ENCODE measurements at places on chromosomes 5 and 9.

- DNase-seq = no peak
Measured at GRCh38 chr5:61319388-61320146, 12.5 kb upstream of the ZSWIM6 start.

DNA sequence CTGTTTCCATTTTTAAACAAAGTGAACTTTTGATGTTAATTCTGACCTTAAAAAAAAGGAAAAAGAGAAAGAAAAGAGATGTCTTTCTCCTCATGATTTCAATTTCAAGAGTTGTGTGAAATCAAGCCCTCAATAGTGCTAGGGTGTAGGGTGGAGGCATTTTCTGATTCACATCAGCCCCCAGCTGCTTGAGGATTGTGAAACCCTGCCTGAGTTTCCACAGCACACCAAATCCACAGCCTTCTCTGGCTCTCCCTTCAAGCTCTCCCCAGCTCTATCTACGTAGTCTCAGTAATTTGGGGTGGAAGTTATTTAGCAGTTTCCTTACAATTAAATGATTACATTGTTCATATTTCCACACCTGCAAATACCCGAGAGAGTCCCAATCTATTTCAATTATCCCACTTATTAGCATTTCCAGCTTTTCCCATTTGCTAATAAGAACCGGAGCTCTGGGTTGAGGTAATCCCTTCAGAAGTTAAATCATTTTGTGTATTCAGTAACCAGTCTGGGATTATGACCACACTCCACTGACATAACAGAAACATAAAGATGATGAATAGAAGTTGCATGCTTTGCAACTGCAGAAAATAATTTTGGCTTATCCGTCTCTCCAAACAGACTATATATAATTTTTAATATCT, 54.9 kb downstream of the MTX3 start:
- DNase-seq = no peak

- DNase-seq = peak; percentile 39
Measured at GRCh38 chr5:10073441-10074104, 176.1 kb downstream of the ATPSCKMT start.

GRCh38 chr5:73722231-73722630, 96.2 kb downstream of the ARHGEF28 start:
- DNase-seq = no peak

DNA sequence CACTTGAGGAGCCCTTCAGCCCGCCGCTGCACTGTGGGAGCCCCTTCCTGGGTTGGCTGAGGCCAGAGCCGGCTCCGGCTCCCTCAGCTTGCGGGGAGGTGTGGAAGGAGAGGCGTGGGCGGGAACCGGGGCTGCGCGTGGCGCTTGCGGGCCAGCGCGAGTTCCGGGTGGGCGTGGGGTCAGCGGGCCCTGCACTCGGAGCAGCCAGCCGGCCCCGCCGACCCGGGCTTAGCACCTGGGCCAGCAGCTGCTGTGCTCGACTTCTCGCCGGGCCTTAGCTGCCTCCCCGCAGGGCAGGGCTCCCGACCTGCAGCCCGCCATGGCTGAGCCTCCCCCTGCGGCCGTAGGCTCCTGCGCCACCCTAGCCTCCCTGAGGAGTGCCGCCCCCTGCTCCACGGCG, 6.2 kb upstream of the SHB start:
- DNase-seq = no peak

DNA sequence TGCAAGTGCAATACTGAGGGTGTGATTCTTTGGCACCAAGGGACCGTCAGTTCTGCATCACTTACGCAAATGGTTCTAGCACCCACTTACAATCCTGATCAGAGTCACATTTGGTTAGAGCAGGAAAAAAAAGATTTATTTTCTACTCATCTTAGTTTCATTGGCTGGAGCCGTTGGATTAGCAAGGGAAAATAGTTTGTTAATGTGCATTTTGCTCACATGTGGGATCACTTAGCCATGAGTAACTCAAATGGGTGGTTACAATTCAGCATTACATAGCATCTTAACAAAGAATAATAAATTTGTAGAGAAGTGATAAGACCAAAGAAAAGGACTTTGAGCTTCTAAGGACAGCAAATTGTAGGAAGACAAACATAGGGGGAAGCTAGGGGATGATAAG, 216.9 kb downstream of the AUH start:
- no peak for DNase-seq

GRCh38 chr5:73735032-73735734, 109.2 kb downstream of the ARHGEF28 start:
- DNase-seq = no peak

- no peak for DNase-seq
Measured at GRCh38 chr9:97272072-97272471, 35.4 kb upstream of the CCDC180 start.

DNA sequence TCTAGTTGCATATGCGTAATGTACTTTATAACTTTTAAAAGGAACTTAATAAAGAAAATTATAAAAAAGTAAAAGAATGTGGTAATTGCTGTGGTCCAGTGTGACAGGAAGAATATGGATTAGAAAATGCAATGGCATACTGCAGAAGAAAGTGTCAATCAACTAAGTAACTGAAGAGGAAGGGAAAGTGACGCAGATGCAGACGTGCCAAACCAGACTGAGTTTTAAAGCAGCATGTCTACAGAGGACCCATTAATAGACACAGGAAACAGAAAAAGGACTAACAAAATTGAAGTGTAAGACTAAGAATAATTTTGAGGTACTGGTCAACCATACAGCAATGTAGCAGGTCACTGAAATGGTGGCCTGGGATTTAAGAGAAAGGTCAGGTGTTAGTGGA, 73.3 kb downstream of the DPYSL3 start:
- DNase-seq = peak; percentile 15

DNA sequence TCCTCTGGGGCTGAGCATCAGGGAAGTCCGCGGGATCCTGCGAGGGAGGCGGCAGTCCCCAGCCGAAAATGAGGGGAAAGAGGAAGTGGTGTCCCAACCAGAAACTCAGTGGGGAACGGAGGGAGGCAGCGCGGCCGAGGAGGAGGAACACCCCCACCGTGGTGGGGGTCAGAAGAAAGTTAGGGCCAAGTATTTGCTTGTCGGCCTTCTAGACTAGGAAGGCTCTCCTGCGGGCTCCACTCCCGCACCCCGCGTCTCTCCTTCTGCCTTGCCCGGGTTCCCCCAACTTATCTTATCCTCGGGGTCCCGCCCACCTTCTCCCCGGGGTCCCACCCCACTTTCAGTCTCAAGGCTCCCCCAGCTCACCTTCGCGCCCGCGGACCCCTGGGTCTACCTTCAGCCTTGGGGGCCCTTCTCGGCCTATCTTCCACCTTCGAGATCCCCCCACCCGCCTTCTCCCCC, 557 bp upstream of the PHF2 start:
- DNase-seq = peak; percentile 74

DNA sequence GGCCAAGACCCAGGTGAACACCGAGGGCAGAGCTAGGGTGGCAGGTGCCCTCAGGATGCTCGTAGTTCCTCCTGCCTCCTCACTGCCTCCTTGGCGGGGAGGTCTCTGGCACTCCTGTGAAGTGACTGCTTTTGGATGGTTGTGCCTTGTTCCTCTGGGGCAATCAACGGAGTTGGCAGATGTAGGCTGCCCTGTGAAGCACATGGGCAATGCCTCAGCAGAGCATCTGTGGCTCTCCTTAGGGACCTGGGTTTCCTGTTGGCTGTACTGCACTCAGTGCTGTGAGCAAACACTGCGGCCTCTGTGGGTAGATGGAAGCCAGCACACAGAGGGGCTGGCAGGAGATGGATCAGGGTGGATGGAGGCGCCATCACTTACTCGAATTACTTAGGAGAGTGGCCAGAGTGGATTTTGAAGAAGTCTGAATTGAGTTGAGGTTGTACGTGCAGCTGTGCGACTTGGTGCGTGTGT, 71.4 kb upstream of the COL5A1 start:
- DNase-seq = no peak

GRCh38 chr5:140038373-140038957, 4.6 kb downstream of the NRG2 start:
- DNase-seq = no peak

DNA sequence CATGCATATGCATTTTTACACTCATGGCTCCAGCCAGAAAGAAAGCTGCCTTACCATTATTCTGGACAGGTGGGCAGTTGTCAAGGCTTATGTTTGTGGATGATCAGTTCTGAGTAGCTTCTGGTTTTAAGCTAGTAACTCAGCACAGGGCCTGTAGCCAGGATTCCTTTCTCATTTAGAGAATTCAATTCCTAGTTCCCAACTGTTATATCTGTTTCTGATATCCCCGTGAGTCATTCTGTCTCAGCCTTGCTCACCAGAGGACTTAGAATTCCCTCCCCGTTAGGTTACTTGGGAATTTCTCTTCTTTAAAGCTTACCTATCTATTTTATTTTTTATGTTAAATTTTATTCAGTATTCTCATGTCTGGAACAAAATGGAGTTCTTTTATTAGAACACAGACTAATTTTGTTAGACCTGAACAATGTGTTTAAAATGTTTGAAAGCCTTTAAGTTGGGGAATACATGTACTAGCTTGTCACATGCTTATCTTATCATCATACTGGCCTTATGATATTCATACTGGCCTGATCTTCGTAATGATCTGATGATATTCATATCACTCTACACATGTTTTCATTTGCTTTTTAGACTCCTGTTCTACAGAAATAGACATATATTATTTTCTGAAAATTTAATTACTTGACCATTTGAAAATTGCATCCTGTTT, 47.1 kb downstream of the CAST start:
- no peak for DNase-seq

DNA sequence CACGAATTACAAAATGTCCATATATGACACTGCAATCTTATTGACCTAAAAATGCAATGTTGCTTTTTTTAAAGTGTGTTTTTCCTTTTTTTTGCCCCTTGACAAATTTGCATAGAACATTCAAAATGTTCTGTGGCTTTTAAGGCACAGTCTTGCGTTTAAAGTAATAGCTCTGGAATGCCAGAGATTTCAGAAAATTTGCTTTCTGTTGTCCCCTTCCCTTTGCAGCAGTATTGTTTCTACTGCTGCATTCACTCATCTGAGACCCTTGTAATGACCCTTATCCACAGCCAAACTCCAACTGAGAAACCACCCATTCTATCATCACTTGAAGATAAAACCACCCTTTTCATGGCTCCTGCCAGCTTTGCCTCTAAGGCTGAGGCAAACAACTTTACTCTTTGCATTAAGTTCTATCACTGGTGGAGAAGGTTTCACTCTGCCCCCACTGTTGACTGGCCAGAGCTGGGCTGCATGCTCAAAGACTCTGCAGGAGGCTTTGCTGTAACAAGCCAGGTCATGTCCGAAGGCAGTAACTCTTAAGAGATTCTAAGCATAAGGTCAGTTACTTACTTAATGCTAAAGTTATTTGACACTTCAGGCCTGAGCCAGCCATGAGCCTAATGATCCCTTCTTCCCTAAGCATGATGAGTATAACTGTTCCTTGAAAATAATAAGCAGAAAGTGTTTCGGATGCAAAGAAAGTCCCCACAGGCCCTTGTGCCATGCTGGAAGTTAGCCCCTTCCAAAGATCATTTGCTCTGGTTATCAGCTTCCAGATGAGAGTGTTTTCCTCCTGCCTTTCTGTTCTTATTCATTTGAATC, 101.9 kb downstream of the CD180 start:
- no peak for DNase-seq

GRCh38 chr9:71303351-71303750, 181.9 kb upstream of the TRPM3 start:
- DNase-seq = no peak

DNA sequence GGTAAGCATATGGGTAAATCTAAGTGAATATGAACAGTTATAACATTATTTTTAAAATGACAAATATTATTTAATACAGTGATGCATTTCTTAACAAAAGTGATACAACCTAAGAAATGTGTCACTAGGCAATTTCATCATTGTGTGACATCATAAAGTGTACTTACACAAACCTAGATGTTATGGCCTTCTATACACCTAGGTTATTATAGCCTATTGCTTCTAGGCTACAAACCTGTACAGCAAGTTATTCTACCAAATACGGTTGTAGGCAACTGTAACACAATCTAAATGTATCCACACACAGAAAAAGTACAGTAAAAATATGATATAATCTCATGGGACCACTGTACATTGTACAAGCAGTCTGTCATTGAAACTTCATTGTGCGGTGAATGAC, 48.3 kb downstream of the STRBP start:
- DNase-seq = no peak

GRCh38 chr9:127711226-127711701, 4.2 kb downstream of the PTRH1 start:
- DNase-seq = no peak

DNA sequence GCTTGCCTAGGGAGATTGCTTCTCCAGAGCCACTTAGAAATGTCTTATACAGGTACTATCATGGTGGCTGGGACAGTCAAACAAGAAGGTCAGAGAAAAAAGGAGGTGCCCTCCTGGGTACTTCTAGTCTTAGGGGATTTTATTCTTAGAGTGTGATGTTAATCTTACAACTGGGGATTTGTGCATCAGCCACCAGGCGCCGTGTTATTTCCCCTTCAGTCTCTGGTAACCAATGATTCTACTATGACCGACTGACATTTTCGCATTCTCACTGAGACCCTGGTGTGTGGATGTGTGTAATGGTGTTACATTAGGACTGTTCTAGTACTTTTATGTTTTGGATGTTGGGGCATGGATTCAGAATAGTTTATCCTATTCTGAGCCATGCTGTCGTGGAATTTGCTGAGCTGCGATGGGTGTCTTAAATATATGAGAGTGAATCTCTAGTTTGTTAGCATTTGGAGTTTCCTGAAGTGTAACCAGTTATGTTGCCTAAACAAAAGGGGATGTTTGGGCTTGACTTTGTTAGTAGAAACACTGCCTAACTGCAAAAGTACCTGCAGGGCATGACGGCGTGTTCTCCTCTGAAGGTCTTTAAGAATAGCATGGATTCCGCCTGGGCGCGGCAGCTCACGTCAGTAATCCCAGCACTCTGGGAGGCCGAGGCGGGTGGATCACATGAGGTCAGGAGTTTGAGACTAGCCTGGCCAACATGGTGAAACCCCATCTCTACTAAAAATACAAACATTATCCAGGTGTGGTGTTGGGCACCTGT, 175.2 kb upstream of the DAP start:
- no peak for DNase-seq

DNA sequence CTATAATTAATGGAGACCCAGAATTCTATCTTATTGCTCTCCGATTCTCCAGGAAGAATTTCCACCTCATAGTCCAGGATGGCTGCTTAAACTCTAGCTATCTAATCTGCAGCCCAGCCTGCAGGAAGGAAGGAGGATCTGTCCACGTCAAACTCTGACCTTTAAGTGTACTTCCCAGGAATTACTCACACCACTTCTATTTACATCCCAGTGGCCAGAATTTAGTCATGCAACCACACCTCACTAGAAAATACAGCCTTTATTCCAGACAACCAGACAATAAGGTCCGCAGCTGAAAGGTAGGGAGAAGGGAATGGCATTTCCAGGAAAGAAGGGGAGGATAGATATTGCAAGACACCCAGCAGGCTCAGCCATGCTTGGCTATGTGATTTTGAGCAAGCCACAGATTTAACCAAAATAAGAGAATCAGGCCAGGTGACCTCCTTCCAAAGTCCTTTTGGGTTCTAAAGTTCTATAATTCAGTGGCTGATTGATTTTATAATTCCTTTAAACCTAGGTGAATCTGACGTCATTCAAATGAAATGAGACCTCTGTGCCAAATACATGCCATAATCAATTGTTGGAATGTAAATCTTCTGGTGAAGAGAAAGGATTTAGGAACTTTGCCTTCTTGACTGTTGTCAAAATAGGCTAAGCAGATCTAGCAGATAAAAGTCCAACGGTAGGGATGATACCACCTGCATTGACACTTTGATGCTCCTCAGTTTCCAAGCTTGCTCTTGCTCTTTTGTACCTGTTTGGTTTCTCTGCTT, 3.7 kb upstream of the DENND1A start:
- no peak for DNase-seq

Measured in Kasumi-1 (cell line).